ENCODE measurements at places on chromosomes 2 and 18.

DNA sequence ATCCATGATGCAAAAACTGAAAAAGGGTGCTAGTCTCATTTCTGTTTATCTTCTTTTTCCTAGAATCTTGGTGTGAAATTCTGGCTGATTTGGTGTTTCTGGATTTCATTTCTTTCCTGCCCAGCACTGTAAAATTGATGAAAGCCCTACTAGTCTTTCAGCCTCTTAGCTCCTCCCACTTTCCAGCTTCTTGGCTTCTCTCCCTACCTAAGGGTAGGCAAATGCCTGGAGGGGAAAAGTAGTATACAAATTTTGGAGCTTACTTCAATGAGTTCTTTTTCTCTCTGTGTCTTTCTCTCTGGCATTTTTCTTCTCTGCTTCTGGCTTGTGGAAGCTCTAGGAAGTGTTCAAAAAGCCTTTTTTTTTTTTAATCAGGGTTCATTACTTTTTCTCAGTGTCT lies 160.5 kb downstream of the XIRP2 start:
- no peak for DNase-seq

- no peak for DNase-seq
Observed at GRCh38 chr2:51084750-51085149, 52.8 kb upstream of the NRXN1 start.

GRCh38 chr2:70083344-70084156 lies 3.7 kb upstream of the PCBP1 start:
- DNase-seq, result no peak

DNA sequence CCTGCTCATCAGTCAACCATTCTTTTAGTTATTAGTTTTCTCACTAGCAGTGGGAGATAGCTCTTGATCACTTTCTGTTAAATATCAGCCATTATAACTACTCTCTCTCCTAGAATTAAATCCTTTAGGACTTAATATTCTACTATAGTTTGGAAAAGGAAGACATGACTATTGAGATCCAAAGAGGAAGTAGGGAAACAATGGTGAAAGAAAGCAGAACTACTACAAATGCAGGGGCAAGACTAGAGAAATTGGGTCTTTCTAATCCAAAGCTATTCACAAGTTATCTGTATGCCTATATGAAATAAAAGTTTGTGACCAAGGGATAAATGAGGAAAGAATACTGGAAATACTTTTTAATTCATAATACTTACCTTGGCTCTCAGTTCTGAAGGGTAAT lies 65.1 kb downstream of the SRBD1 start:
- DNase-seq, result no peak

DNA sequence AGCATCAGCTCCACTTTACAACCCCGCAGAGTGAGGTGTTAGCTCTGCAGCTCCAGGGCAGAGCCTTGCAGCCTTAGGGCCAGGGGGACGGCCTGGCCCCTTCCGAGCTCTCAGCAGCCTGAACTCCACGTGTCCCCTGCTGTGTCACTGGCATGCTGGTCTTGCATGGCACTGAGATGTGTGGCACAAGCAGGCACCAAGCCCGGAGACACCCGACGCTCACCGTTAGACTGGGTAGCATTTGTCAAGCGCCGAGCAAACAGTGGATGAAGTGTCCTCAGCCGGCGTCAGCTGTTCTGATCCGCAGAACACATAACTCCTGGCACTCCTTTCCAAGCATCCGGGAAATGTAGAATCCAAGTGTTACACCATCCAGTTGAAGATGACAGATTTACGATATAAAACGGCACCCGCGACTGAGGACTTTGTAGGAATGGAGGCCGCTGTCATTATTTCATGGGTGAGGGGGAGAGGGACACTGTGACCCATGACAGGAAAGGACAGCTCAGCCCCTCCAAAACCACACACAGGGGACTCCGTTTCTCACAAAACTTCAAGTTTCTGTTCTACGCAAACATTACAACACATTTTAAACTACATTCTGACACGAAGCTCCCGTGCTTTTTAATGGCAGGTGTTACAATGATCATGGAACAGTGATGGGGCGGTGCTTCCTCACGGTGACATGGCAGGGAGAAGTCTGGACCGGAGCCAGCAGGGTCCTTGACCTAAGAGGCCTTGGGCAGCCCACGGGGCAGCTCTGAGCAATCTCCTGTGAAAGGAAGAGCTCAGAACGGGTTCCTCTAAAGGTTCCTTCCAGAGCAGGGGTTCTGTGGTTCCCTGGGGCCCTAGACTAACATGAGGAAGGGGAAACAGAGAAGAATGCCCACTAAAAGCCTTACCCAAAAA lies 89.4 kb downstream of the HDAC4 start:
- DNase-seq, result peak; percentile 92

- DNase-seq, result no peak
Observed at GRCh38 chr2:218898109-218898878, 17.6 kb downstream of the WNT10A start.

- no peak for DNase-seq
Observed at GRCh38 chr2:68115965-68116364, 41.7 kb upstream of the PNO1 start.

GRCh38 chr2:29834624-29835023 lies 86.8 kb downstream of the ALK start:
- DNase-seq, result no peak

GRCh38 chr18:44849361-44849760 lies 168.7 kb downstream of the SETBP1 start:
- DNase-seq, result no peak
